ENCODE measurements at places on chromosomes 4 and X.

- DNase-seq, result no peak
Observed at GRCh38 chrX:130654409-130654950, 248.5 kb downstream of the ENOX2 start.

GRCh38 chr4:11042760-11043159 is 358.2 kb upstream of the CLNK start:
- no peak for DNase-seq

- DNase-seq, result no peak
Observed at GRCh38 chr4:142917678-142918077, 71.6 kb upstream of the INPP4B start.

- no peak for DNase-seq
Observed at GRCh38 chrX:101411984-101412383, 4.0 kb downstream of the HNRNPH2 start.

GRCh38 chrX:87299563-87300160 is 217.9 kb upstream of the KLHL4 start:
- DNase-seq, result no peak

DNA sequence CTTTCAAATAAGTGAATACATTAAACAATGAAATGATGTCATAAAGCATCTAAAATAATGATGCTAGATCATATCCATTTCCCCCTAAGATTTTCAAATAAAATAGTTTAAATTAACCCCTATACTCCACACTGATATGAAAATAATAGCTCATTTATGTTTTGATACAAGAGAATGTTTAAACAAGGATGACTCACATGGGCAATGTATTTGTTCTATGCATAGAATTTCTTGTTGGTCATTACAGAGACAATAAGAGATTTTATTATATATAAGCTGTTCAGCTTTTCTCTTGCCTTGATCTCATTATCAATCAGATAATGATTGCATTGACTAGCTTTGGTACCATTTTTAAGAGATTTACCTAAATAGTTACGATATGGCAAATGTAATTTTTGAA is 411.7 kb downstream of the ARHGAP24 start:
- DNase-seq, result no peak
